ENCODE measurements at places on chromosomes 7 and 10. TPM values are rescaled to one million over a fixed set of nuclear protein-coding genes. Genes with fewer than 3 reads are reported as not detected.

ATG9B gene
- 39.1 TPM for polyA plus RNA-seq

- H3K36me3 ChIP-seq: no peaks in the 10 kb centered on the region
- H3K4me1 ChIP-seq: peaks cover 8% of the 10 kb centered on the region
- H3K27me3 ChIP-seq: no peaks in the 10 kb centered on the region
- no peak overlapping the region for H3K27ac ChIP-seq
- DNase-seq: no peak
Measured at GRCh38 chr10:70780772-70781171, 4.4 kb downstream of the TBATA start.

DNA sequence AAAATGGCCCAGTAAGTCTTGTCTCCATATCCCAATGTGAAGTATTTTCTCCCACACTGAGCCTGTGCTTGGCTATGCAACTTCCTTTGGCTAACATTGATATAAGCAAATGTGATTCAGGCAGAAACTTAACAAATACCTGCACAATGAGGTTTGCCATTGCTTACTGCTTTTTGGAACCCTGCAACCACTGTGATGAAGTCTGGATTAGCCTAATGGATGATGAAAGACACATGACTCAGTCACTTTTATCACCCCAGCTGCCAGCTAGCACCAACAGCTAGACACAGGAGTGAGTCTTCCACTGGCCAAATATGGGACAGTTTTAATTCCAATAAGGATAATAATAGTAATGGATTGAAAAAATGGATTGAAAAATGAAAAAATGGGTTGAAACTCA, 854.5 kb downstream of the GRM8 start:
- no peak overlapping the region for H3K4me3 ChIP-seq
- no peaks in the 10 kb centered on the region for H3K36me3 ChIP-seq
- no peaks in the 10 kb centered on the region for H3K27me3 ChIP-seq
- no peak overlapping the region for H3K27ac ChIP-seq
- no peaks in the 10 kb centered on the region for H3K4me1 ChIP-seq

DNA sequence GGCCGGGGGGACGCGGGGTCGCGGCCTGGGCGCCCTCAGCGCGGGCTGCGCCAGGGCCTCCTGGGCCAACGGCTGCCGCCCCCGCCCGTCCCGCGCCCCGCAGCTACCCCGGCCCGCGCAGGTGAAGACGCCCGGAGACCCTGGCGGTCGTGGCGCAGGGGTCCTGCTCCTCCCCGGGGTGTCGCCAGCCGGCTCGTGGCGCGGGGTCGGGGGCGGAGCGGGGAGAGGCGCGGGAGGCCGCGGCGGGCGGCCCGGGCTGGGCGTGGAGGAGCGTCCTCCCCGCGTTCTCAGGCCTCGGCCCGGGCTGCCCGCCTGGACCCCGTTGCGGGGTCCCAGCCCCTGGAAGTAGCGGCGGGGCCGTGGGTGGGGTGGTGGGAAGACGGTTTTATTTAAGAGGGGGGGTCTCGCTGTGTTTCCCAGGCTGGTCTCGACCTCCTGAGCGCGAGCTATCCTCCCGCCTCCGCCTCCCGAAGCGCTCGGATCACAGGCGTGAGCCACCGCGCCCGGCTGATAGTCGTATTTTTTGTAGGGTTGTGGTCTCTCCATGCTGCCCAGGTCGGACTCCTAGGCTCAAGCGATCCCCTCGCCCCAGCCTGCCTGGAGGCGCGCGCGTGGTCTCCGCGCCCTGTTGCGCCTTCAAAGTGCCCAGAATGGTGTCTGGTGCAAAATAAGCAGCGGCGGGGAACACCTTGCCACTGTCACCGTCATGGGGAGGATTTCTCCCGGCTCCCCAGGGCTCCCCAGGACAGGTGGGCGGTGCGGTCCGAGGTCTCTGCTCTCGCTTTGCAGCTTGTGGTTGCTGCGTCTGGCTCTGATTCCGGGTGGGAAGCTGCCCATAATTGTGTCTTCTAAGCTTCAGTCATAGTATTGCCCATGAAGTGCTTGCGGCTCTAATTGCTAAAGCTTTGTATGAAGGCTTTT, 15.3 kb upstream of the SUN1 start:
- DNase-seq: peak; percentile 29
- H3K4me3 ChIP-seq: peak overlapping the region; percentile 96
- H3K36me3 ChIP-seq: peaks cover 2% of the 10 kb centered on the region
- peaks cover 5% of the 10 kb centered on the region for H3K27me3 ChIP-seq
- H3K4me1 ChIP-seq: peaks cover 69% of the 10 kb centered on the region
- H3K27ac ChIP-seq: peak overlapping the region; percentile 94

DNA sequence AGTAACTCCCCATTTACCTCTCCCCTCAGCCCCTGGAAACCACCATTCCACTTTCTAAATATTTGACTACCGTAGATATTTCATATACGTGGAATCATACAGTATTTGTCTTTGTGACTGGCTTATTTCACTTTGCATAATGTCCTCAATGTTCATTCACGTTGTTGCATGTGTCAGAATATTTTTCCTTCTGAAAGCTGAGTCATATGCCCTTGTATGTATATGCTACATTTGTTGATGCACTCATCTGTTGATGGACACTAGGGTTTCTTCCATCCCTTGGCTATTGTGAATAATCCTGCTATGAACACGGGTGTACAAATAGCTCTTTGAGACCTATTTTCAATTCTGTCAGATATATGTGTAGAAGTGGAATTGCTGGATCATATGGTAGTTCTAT, 25.8 kb upstream of the TSPAN13 start:
- H3K36me3 ChIP-seq: no peaks in the 10 kb centered on the region
- no peak overlapping the region for H3K27ac ChIP-seq
- DNase-seq: no peak
- no peaks in the 10 kb centered on the region for H3K27me3 ChIP-seq
- H3K4me3 ChIP-seq: no peak overlapping the region

Measured in naive thymus-derived CD8-positive, alpha-beta T cell (primary cell).